Activated CD4-positive, alpha-beta T cell treated with anti-CD3 and anti-CD28 coated beads, Interleukin-2, amount 50 U/mL, for 48 hours (primary cell): ENCODE measurements at places on chromosomes 16 and 17.
A peak's percentile ranks its signal among the peaks of the same experiment; 100 is the strongest.

DNA sequence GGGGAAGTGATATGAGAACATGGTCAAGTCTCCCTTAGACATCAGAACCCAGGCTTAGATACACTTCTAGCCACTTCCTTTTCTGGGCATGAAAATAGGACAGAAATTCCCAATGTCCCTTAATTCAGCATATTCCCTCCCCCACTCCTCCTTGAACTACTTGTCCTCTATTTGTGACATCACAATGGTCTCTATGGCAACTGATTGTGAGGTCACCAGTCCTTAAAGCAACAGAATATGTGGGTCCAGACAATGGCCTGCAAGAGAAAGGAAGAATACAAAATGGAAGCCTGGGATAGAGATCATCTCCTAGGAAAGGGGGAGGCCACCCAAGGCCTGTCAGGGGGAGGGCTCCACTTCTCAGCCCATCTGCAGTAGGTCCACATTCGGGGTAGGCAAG is 6.7 kb upstream of the SEZ6 start:
- DNase-seq: no peak

- DNase-seq: no peak
These were observed 3.7 kb upstream of the CDC42EP4 start for GRCh38 chr17:73315471-73315870.

DNA sequence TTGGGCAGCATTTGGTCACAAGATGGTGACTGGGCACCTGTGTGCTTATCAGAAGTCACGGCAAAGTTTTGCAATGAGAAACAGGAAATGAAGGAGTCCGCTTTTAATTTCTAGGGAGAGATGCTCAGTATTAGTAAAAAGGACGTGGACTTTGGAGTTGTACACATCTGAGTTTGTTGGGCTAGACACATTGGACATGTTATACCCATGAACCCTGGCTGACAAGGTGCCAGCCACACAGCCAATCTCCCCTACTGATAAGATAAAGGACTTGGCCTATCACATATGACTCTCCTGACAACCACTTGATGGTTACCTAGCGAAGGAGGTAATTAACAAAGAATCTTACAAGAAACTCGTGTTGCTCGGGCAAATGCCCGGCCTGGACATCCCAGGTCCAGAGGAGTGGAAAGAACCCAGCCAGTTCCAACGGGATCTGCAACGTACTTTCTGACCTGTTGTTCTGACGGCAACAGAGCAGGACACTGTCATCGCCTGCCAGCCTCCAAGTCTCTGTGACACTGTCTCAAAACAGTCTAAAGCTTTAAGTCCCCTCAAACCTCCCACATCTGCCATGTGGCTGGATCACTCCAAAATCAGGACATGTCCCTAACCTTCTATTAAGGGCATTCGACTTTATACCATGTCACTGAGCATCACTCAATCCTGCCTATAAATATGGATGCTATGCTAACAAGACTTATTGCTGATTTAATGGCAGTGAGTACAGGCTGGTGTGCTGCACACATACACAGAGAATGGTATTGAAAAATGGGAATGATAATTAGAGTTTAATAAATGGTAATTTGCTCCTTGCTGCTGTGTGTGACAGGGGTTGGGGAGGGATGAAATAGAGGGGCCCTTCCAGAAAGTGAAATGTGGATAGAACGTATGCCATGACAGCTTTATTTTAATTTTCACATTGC is 47.6 kb upstream of the LYRM9 start:
- no peak for DNase-seq

- peak; percentile 83 for DNase-seq
These were observed 24.9 kb downstream of the ACTG1 start for GRCh38 chr17:81487487-81488275.

GRCh38 chr17:42675348-42675964 is 1.3 kb downstream of the PLEKHH3 start:
- DNase-seq: no peak

GRCh38 chr17:78002166-78002565 is 43.7 kb downstream of the TNRC6C start:
- DNase-seq: no peak

- no peak for DNase-seq
These were observed 662.5 kb upstream of the SALL1 start for GRCh38 chr16:51813609-51814008.

DNA sequence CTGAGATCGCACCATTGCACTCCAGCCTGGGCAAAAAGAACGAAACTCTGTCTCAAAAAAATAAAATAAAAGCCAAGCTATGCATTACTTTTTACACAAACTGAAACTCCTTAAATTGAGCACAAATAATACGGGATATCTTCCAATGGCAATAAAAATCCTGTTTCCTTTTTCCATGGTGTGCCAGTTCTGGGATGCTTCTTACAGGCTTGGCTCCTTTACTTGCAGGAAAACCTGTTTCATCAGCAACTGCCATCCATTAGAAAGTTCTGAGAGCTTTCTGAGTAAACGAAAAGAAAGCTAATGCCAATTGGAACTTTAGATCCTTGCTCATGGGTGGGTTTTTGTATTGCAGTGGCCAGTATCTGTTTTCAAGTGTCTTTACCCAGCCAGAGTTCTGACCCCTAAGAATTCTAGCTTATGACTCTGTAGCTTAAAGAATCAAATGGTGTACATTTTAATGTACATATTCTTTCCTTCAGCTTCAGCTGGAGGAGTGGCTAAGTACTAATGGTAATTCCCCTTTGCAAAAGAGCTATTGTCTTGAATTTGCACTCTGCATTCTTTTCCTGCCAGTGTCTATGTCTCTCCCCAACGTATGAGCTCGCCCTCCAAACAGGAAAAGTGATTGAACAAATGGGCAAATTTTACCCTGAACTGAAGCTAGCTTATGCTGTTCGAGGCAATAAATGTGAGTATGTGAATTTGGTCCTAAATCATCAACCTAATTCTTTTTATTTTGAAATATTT is 21.5 kb upstream of the DDX19A start:
- no peak for DNase-seq

GRCh38 chr17:80614332-80615047 is 69.9 kb downstream of the RPTOR start:
- no peak for DNase-seq

DNA sequence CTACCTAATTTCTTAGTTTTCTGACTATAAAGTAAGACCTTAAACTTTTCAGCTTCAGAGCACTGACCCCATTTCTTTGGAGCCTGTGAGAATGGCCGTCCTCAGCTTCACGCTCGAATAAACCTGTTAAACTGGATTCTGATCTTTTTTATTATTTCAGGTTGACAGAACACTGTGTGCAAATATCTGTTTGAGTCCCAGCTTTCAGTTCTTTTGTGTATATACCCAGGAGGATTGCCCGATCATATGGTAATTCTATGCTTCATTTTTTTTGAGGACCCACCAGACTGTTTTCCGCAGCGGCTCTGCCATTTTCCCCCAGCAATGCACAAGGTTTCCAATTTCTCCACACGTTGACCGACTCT is 19.8 kb upstream of the KCNH6 start:
- no peak for DNase-seq

- no peak for DNase-seq
These were observed 12.4 kb downstream of the MPRIP start for GRCh38 chr17:17054636-17055035.

GRCh38 chr16:20673882-20674683 is 23.4 kb downstream of the ACSM1 start:
- no peak for DNase-seq

DNA sequence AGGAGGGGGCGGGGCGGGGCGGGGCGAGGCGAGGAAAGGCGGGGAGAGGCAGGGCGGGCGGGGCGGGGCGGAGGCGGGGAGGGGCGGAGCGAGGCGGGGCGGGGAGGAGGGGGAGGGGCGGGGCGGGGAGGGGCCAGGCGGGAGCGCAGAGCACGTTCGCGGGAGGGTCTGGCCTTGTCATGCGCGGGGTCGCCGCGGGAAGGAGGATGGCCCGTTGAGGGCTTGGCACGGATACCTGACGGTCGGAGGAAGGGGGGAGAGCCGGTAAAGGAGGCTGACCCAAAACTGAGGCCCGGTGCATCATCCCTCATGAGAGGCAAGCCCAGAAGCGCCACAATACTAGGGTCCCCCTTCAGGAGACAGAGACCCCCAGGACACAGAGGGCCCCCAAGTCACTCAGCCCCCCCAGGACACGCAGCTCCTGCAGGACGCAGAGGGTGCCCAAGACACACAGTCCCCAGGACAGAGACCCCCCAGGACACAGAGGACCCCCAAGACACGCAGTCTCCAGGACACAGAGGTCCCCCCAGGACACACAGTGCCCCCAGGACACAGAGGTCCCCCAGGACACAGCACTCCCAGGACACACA is 593 bp upstream of the WDR45B start:
- no peak for DNase-seq

DNA sequence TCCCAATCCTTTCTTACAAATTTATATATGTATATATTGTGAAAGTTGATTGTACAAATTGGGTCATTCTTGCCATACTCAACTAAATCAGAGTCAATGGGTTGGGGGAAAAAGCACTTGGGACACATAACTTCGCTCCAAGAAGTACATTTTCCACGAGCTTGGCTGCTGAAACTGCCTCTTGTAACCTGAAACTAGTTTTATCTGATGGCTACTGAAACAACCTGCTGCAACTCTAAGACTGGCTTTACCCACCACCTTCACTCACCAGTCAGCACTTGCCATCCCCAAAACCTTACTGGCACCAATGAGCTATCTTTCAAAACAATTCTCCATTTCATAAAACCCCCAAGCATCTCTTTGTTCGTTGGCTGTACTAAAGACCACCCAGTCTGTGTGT is 14.5 kb upstream of the MYCBPAP start:
- DNase-seq: no peak

GRCh38 chr16:48734220-48734619 is 124.2 kb upstream of the N4BP1 start:
- DNase-seq: no peak

DNA sequence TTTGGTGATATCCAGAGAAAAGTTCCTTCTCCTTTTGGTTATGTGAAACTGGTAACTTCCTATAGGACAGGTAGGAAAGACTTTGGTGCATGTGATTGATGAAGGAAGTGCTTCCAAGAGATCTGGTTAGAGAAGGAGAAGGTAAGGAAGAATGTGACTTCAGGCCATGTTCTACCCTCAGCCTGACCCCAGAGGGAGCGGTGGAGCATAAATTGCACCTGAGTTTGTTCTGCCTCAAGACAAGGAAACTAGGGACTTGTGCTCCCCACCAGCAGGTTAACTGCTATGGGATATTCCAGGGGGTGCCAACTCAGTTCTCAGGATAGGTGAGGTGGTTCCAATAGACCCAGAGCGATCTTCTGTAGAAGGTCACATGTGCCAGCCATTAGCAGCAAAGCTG is 299.3 kb upstream of the XYLT1 start:
- DNase-seq: no peak

GRCh38 chr17:51142597-51142996 is 10.8 kb upstream of the NME1 start:
- no peak for DNase-seq

DNA sequence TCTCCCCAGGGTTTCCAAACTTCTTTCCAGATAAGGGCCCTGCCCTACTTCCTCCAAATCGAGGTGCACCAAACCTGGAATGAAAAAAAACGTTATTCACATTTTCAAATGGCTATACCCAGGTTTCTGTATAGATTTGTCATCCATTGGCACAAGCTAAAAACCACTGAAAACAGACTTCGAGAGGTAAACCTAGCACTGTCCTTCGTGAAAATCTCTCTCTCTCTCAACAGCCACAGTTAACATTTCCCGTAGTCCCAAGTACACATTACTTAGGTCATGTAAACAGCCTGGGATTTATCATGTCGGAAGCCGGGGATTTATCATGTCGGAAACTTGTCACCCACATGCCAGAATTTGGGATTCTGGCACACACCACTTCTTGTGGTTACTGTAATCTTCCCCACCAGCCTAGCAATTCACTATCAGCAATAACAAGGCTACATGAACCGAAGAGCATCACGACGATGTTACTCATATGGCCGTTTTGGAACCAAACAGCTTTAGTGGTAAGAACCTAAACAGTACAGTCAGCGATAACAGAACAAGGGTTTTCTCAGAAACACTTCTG is 1.2 kb downstream of the DDX5 start:
- DNase-seq: no peak

- no peak for DNase-seq
These were observed 29.9 kb downstream of the PLCG2 start for GRCh38 chr16:81808933-81809480.

- peak; percentile 76 for DNase-seq
These were observed at the start of gene RND2 for GRCh38 chr17:43024407-43025289. RND2 (plus strand) TSS chr17:43025231; CDS start chr17:43025348, 117 bp downstream.

GRCh38 chr17:57418463-57419246 is 162.3 kb downstream of the MSI2 start:
- DNase-seq: no peak

- DNase-seq: no peak
These were observed 5.5 kb downstream of the KRT40 start for GRCh38 chr17:40978575-40979151.

- no peak for DNase-seq
These were observed 358.7 kb downstream of the SLC39A11 start for GRCh38 chr17:72733619-72734282.

GRCh38 chr16:10971560-10971961 is 27.2 kb downstream of the CLEC16A start:
- no peak for DNase-seq

DNA sequence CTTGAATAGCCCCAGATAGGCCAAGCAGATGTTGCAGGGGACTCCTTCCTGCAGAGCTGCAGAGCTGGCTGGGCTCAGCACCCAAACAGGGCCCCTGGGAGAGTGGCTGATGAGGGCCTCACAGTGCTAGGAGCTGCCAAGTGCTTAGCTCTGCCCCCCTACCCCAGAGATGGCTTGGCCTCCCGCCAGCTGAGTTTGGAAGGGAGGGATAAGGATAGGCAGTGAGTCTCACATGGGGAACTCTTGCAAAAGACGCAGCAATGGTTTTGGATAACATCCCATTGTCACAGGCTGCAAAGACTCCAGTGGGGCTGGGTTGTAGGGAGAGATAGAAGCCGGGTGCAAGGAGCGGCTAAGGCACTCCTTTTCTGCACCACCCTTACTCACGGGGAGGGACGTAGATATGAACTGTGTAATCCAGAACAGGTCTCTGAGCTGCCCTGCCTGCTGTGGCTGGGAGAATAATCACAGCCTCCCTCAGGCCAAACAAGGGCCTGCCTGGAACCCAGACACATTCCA is 52.9 kb upstream of the MAF start:
- DNase-seq: no peak

- no peak for DNase-seq
These were observed 46.1 kb upstream of the MARCHF10 start for GRCh38 chr17:62854098-62854680.

GRCh38 chr17:27669850-27670249 is 38.9 kb downstream of the LGALS9 start:
- DNase-seq: no peak
